Neural progenitor cell (in vitro differentiated cells): ENCODE measurements at places on chromosomes 2 and 18.

DNA sequence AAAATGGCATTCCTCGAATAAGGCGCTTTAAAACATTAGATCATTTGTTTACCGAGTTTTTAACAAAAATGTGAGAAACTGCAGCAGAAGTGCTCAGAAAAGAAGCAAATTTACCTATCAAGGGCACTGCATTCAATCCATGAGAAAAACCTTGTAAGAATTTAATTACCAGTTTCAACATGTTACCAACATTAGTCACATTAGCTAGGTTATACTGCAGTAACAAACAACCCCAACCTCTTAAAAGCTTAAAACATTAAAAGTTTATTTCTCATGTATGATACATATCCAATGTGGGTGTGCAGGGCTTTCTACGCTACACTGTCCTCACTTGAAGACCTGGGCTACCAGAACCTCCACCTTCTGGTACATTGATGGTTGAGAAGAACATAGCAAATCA is 68.1 kb upstream of the CCBE1 start:
- H3K4me1 ChIP-seq = no peaks in the 10 kb centered on the region
- no peaks in the 10 kb centered on the region for H3K27me3 ChIP-seq
- H3K27ac ChIP-seq = no peak overlapping the region
- no peaks in the 10 kb centered on the region for H3K36me3 ChIP-seq
- H3K4me3 ChIP-seq = no peak overlapping the region
- no peak for DNase-seq

GRCh38 chr2:150309311-150310080 is 178.0 kb downstream of the RND3 start:
- H3K4me3 ChIP-seq = no peak overlapping the region
- H3K27ac ChIP-seq = no peak overlapping the region
- H3K36me3 ChIP-seq = no peaks in the 10 kb centered on the region
- H3K27me3 ChIP-seq = no peaks in the 10 kb centered on the region

GRCh38 chr2:29000481-29000880 is 19.4 kb downstream of the TOGARAM2 start:
- H3K4me3 ChIP-seq = no peak overlapping the region
- H3K36me3 ChIP-seq = no peaks in the 10 kb centered on the region
- no peak overlapping the region for H3K27ac ChIP-seq

DNA sequence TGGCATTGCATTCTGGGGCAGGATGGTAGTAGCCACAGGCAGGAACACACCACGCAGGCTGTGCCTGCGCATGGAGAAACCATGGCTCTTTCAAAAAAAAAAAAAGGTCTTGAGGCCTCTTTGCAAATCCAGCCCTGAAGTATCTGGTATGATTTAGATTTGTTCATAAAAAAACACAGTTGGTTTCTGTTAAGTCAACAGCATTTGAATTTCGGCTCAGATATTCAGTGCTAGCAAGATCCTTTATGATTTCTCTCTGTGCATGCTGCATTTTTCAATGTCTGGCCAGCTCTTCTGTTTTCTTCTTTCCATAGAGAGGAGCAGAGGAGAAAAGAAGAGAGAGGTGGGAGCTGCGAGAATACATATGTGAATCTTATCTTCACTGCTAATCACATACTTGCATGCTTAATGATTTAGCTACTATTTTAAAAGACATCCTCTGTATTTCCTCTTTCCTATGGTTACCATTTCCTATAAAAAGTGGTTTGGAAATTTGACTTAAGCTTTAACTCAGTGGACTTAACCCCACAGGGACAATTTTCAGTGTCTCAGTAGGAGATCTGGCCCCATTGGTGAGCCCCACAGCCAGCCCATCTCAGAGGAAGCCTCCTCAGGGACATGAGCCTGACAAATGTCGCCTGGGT is 214.3 kb upstream of the APCDD1 start:
- no peak overlapping the region for H3K27ac ChIP-seq
- no peaks in the 10 kb centered on the region for H3K27me3 ChIP-seq
- H3K4me1 ChIP-seq = peaks cover 4% of the 10 kb centered on the region
- H3K36me3 ChIP-seq = no peaks in the 10 kb centered on the region
- no peak overlapping the region for H3K4me3 ChIP-seq
- no peak for DNase-seq

- H3K36me3 ChIP-seq = no peaks in the 10 kb centered on the region
- peaks cover 43% of the 10 kb centered on the region for H3K27me3 ChIP-seq
- H3K4me1 ChIP-seq = peaks cover 13% of the 10 kb centered on the region
- H3K4me3 ChIP-seq = no peak overlapping the region
Observed at GRCh38 chr2:25358836-25359235, 17.1 kb upstream of the DNMT3A start.

DNA sequence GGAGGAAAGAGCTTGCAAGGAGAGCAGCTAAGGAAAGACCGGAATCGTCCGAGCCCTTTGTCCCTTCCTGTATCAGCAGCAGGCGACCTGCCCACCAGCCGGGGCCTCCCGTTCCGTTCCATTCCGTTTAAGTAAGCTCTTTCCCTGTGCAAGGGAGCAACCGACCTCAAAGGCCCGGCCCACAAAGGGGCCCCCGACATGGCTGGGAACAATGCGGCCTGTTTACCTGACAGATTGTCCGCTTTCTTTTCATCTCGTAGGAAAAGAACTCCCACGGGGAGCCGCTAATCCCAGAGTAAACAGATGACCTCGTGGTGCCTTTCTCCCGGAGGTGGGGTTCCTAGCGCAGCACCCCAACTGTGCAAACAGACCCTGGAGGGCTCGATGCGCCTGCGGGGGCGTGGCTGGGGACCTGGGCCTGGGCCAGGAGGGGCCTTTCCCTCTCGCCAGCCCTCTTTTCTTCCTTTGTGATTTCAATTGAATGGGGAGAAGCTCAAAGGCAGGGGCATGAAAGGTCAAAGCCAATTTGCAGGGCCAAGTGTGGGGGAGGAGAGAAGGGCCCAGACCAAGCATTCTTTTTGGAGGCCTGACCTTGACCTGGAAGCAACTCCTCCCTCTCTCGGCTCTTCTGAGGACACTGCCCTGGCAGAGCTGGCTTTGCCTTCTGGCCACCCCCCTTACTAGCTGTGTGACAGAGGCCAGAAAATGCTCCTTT is 120.2 kb downstream of the INHBB start:
- peak overlapping the region; percentile 32 for H3K4me3 ChIP-seq
- H3K27me3 ChIP-seq = peaks cover 100% of the 10 kb centered on the region
- no peak overlapping the region for H3K27ac ChIP-seq
- peak; percentile 91 for DNase-seq
- peaks cover 7% of the 10 kb centered on the region for H3K4me1 ChIP-seq

DNA sequence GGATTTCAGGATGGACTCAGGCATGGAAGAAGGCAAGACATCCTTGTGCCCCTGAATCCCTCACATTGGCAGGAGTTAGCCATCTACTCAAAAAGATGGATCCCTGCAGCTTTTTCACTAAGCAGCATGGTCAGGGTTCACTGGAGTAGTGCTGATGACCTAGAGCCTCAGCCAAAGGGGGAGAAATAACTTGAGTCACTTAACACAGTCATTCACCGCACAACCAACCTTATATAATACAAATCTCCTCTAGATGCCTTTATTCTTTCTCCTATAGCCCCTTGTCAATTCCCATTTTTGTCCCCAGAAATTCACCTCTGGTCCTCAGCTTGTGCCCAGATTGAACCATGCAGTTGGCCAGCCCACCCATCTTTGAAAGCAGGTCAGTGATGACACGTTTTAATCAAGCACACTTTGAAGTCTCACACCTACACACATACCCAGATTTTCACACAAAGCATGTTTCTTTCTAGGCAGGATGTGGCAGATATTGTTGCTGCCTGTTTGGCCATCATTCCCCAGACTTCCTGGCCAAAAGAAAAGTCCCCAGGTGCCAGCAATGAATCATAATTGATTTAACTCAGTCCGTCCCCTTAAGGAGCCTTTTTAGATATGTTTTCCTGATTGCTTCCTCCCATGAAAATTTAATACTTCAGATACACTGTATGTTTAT is 84.2 kb downstream of the LBH start:
- H3K4me1 ChIP-seq = no peaks in the 10 kb centered on the region
- H3K4me3 ChIP-seq = no peak overlapping the region
- no peak overlapping the region for H3K27ac ChIP-seq
- no peak for DNase-seq
- H3K36me3 ChIP-seq = no peaks in the 10 kb centered on the region

DNA sequence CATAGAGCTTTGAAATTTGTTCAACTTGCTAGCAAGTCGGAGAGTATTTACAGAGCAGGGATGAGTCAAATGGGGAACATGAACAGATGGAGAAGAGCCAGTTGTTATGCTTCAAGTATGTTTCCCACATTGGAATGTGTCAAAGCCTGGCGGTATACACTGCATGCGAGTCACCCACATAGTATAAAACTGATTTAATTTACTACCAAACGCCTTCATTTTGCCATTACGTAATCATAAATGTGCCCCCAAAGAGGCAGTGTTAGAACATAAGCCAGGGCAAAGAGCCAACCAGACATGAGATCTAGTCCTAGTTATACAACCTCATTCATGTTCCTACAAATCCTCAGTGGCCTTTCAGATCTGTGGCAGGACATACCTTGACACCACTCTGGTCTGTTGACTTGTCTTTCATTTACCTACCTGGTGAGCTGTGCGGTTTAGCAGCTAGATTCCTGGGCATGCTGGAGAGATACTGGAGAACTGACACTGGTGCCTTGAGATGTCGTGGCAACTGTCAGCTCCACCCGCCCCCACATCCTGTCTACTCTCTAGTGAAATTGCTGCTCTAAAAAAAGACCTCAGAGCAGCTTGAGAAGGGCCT is 21.7 kb upstream of the NRP2 start:
- no peak overlapping the region for H3K27ac ChIP-seq
- DNase-seq = no peak
- H3K4me1 ChIP-seq = peaks cover 9% of the 10 kb centered on the region
- no peaks in the 10 kb centered on the region for H3K27me3 ChIP-seq
- no peak overlapping the region for H3K4me3 ChIP-seq

- no peaks in the 10 kb centered on the region for H3K27me3 ChIP-seq
- no peaks in the 10 kb centered on the region for H3K36me3 ChIP-seq
- peak; percentile 80 for DNase-seq
Observed at GRCh38 chr2:117470311-117471095, 344.0 kb upstream of the DDX18 start.

DNA sequence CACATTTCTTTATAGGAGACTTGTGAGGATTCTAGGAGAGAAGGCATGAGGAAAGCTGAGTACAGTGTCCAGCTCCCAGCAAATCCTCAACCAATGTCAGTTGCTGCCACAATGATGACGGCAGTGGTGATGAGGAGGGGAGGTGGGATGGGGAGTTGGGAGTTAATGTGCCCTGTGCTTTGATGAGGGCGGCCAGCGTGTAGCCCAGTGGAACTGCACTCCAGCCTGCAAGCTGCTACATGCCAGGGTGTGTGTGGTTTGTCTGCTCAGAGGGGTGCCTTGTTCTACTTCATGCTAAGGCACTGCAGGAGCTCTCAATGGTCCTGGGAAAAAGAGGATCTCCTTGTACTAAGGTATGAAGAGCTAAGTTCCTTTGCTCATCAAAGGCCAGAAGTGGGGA is 96.1 kb downstream of the MSH2 start:
- H3K27ac ChIP-seq = no peak overlapping the region
- no peaks in the 10 kb centered on the region for H3K36me3 ChIP-seq
- no peaks in the 10 kb centered on the region for H3K27me3 ChIP-seq
- H3K4me1 ChIP-seq = no peaks in the 10 kb centered on the region

- H3K27ac ChIP-seq = no peak overlapping the region
- peaks cover 5% of the 10 kb centered on the region for H3K4me1 ChIP-seq
- no peak overlapping the region for H3K4me3 ChIP-seq
- H3K27me3 ChIP-seq = no peaks in the 10 kb centered on the region
- no peaks in the 10 kb centered on the region for H3K36me3 ChIP-seq
Observed at GRCh38 chr2:238125127-238125885, 13.2 kb upstream of the KLHL30 start.

- H3K4me3 ChIP-seq = no peak overlapping the region
- DNase-seq = no peak
- H3K27ac ChIP-seq = no peak overlapping the region
- no peaks in the 10 kb centered on the region for H3K27me3 ChIP-seq
Observed at GRCh38 chr18:55549474-55550104, 38.4 kb downstream of the TCF4 start.

- no peak for DNase-seq
- H3K4me1 ChIP-seq = peaks cover 27% of the 10 kb centered on the region
- H3K36me3 ChIP-seq = no peaks in the 10 kb centered on the region
- H3K27me3 ChIP-seq = no peaks in the 10 kb centered on the region
- peak overlapping the region; percentile 62 for H3K4me3 ChIP-seq
Observed at GRCh38 chr2:190533968-190534309, 583 bp downstream of the NEMP2 start.

DNA sequence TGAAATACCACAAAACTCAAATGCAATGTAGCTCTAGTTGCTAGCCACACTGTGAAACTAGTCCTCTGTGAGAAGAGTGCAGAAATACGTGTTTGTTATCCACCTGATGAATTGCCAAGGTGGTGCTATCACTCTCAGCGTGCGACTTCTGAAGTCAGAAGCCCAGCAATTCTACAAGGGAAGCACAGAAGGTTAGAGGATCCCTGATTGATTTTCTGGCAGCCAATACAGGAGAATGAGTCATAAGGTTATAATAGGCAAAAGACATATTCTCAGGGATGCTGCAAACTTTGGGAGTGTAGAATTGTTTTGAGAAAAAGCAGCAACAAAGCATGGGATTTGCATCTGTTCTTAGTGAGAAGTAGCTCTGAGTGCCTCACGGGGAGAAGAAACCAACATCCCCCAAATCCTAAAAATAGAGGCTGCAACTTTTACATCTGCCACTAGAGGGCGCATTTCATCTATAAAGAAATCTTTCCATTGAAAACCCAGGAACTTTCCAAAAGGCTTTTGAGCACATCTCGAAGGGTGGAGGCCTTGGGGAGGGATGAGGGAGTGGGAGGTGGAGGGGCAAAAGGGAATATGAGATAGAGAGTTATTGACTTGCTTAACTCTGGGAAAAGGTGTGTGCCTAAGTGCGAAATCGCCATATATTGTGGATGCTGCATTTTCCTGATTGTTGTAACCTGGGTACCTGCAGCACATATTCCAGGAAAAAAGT is 78.0 kb downstream of the TMEM182 start:
- H3K4me3 ChIP-seq = no peak overlapping the region
- no peaks in the 10 kb centered on the region for H3K27me3 ChIP-seq
- H3K27ac ChIP-seq = no peak overlapping the region
- H3K36me3 ChIP-seq = no peaks in the 10 kb centered on the region
- H3K4me1 ChIP-seq = peaks cover 4% of the 10 kb centered on the region

GRCh38 chr2:178330175-178331017 is 120.6 kb downstream of the PRKRA start:
- H3K36me3 ChIP-seq = no peaks in the 10 kb centered on the region
- no peaks in the 10 kb centered on the region for H3K27me3 ChIP-seq
- no peak overlapping the region for H3K27ac ChIP-seq
- no peak for DNase-seq

GRCh38 chr2:71423817-71424420 is 29.4 kb upstream of the DYSF start:
- peaks cover 52% of the 10 kb centered on the region for H3K36me3 ChIP-seq
- H3K4me3 ChIP-seq = no peak overlapping the region
- H3K27ac ChIP-seq = peak overlapping the region; percentile 22
- DNase-seq = no peak
- no peaks in the 10 kb centered on the region for H3K27me3 ChIP-seq

- DNase-seq = peak; percentile 4
- H3K36me3 ChIP-seq = peaks cover 7% of the 10 kb centered on the region
- peak overlapping the region; percentile 45 for H3K27ac ChIP-seq
- peaks cover 12% of the 10 kb centered on the region for H3K4me1 ChIP-seq
- H3K27me3 ChIP-seq = no peaks in the 10 kb centered on the region
Observed at GRCh38 chr18:2805970-2806943, 40.5 kb upstream of the EMILIN2 start.

GRCh38 chr18:12393998-12394397 is 13.7 kb upstream of the PRELID3A start:
- no peak for DNase-seq
- no peaks in the 10 kb centered on the region for H3K27me3 ChIP-seq
- H3K4me1 ChIP-seq = no peaks in the 10 kb centered on the region
- no peak overlapping the region for H3K27ac ChIP-seq
- H3K36me3 ChIP-seq = no peaks in the 10 kb centered on the region
